Mesangial cell (primary cell): ENCODE measurements at places on chromosomes 6 and 20. TPM values are rescaled to one million over a fixed set of nuclear protein-coding genes. Genes with fewer than 3 reads are reported as not detected.

Gene DCBLD1
- total RNA-seq, result 30.0 and 74.8 TPM in 2 replicates

Gene PRND
- total RNA-seq, result not detected in 2 replicates

Gene CLPSL1
- total RNA-seq, result not detected in 2 replicates

Gene PAX1
- not detected in 2 replicates for total RNA-seq

Gene DNMT3B
- total RNA-seq, result 10.8 and 18.7 TPM in 2 replicates

Gene TRIM31
- total RNA-seq, result not detected in 2 replicates
